ENCODE measurements at places on chromosomes 1 and 21. TPM values are rescaled to one million over a fixed set of nuclear protein-coding genes. Genes with fewer than 3 reads are reported as not detected.

Gene PDPN
- total RNA-seq, result not detected

DNA sequence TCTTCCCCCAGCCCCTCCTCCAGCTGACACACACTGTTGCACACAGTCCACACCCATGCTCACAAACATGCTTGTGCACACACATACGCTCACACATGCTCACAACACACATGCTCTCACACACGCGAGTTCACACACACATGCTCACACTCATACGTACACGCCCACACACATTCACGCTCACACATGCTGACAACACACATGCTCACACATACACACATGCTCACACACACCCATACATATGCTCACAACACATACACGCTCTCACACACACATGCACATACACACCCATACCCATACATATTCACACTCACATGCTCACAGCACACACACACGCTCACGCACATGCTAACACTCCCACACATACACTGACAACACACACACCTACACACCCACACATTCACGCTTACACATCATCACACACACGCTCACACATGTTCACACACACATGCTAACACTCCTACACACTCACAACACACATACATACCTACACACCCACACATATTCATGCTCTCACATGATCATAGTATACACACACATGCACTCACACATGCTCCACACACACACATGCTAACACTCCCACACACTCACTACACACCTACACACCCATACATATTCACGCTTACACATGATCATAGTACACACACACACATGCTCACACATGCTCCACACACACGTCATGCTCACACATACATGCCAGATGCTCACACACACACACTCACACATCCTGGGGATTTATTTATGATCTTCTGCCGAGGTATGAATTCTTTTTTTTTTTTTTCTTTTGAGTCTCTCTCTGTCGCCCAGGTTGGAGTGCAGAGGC is 10.7 kb downstream of the DRAXIN start:
- DNase-seq, result no peak

Gene NECTIN4
- total RNA-seq, result not detected

GRCh38 chr1:36625253-36625934 is 142.7 kb upstream of the CSF3R start:
- no peak for DNase-seq

GRCh38 chr1:84570436-84571149 is 3.6 kb downstream of the CTBS start:
- no peak for DNase-seq

GRCh38 chr21:31837618-31838390 is 35.0 kb upstream of the HUNK start:
- DNase-seq, result no peak

DNA sequence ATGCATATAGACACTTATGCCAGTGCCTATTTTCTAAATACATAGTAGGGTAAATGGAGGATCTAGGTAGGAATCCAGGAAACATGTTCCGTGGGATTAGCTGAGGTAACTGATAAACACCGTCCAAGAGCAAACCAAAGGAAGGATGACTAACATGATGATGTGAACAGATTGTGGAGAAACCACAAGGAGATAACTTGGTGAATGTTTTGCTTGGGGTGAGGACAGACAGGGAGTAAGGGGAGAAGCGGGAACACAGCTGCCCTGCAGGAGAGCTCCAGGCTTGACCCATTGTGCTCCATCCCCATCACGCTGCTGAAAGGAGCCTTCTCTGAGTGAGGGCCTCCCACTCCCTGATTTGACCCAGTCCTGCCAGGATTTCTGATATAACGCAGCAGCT is 87.0 kb upstream of the ZC3H11B start:
- no peak for DNase-seq

DNA sequence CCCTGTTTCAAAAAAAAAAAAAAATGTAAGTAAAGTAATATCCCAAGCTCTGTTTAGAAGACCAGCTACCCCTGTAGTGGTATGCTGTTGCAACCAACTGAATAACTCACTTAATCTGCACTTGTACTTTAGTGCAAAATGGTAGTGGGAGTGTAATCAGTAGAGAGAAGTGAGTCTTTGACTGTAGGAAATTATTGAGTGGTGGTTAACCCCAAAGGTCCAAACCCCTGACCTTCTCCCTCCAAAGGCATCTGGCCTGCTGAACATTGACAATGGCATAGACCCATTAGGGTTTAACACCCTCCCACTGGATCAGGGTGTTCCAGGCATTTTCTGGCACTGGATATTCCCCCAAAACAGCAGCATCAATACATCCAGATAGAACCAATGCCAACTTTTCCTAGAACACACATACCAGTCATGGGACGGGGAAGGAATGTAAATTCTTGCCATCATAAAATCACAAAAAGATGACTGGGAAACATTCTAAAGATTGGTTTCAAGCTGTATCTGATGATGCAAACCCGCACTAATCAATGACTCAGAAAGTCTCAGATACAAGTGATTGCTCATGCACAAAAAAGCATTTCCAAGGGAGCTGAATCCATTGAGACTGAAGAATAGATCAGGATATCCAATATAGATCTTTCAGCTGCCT is 110.3 kb downstream of the MRPL39 start:
- DNase-seq, result no peak

GRCh38 chr1:94962409-94963265 is 35.7 kb upstream of the CNN3 start:
- peak; percentile 33 for DNase-seq

- no peak for DNase-seq
These were observed 31.2 kb downstream of the CHD1L start for GRCh38 chr1:147273409-147274336.

Gene PRKAA2
- not detected for total RNA-seq

Gene EPHB2
- total RNA-seq, result 0.26 TPM

Gene ATP6V1G3
- total RNA-seq, result not detected

GRCh38 chr1:206949208-206949607 is 2.9 kb upstream of the PIGR start:
- DNase-seq, result no peak

DNA sequence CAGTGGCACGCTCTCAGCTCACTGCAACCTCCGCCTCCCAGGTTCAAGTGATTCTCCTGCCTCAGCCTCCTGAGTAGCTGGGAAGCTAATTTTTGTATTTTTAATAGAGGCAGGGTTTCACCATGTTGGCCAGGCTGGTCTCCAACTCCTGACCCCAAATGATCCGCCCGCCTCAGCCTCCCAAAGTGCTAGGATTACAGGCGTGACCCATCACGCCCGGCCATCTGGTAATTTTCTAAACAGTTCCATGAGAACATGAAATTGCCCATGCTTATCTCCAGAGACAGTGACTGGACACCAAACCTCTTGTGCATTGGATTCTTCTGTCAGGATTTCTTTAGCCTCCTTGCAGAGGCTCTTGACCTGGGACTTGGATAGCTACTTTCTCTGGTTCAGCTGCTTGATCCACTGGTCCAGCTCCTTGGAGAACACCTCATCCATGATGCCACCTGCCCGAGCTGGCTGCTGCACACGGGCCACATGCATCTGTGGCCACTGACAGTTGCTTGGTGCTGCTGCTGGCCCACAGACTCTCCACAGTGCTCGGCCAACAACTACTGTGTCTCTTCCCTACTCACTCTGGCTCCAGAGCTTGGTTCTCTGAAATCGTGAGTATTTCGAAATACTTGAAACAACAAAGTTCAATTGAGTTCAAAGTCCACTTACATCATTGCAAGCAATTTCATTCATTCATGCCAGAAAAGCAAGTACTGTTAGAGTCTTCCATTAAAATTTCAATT is 40.0 kb upstream of the CTPS1 start:
- DNase-seq, result no peak

DNA sequence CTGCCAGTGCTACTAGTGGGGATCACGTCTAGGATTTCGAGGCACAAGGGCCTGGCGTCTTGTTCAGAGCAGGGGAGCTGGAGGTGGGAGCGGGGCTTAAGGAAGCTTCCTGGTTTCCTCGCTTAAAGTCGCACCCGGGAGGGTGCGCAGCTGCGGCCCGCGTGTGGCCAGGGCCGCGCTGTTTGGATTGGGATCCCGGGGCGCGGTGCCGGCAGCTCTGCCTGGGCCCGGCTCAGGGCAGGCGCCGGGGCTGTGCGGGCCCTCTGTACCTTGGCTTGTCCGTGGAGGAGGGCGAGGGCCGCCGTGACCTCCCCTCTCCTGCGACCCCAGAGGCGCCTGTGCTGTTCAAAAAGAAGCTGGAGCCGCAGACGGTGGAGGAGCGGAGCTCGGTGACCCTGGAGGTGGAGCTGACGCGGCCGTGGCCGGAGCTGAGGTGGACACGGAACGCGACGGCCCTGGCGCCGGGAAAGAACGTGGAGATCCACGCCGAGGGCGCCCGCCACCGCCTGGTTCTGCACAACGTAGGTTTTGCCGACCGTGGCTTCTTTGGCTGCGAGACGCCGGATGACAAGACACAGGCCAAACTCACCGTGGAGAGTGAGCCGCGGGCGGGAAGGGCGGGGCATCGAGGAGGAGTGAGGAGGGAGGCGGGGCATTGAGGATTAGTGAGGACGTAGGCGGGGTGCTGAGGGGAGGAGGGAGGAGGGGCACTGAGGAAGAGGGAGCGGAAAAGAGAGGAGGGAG is 67.8 kb downstream of the OBSCN start:
- DNase-seq, result peak; percentile 85

Gene PROX1
- not detected for total RNA-seq

DNA sequence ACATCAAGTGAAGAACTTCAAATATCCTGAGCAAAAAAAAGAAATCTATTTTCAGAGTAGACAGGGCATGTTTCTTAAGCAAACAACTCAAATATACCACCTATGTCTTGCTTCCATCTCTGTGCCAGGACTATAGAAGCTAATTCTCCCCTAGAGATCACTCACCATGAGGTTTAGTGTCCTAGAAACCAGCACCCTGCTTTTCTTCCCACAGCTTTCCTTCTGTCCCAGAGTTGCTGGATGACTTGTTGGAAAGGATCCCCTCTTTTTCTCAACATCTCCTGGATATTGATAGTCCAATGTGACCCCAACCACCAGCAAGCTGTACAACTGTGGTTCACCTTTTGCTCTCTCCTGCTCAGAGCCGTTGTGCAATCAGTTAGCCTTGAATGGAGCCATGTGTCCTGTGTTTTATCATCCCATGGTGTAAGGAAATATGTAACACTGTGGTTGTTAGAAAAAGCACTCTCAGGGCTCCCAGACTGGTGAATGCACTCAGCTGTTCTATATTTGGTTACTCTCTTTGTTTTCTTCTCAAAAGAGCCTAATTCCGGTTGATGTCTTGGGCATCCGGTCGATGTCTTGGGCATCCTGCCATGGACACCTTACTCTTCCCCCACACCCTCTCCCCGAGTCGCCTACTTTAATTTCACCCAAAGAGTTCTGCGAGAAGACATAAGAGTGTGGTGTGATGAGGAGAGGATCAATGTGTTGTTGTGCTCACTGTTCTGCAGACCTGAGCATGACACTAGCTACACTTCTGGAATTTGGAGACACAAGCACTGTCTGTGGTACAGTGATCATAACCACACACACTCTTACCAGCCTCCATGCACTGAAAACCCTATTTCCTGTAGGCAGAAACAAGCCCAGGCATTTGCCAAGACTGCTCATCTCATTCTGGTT is 1.7 kb downstream of the TNFSF4 start:
- DNase-seq, result peak; percentile 46

GRCh38 chr1:30427545-30427944 is 295.8 kb downstream of the MATN1 start:
- no peak for DNase-seq

Gene FAM3B
- total RNA-seq, result not detected

DNA sequence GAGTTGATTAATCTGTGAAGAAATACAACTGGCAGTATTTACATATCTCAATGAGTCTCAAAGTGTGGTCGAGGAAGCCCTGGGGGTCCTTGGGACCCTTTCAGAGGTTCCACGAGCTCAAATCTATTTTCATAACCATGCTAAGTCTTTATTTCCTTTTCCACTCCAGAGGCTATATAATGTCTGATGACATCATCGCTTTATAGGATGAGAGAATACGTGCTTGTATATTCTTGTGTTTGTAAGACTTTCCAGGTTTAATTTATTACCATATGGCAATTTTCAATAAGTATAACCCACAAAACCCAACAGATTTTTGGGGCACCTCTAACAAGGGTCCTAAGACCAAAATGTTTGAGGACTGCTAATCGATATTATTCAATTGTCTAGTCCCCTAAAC is 1.4 kb upstream of the SLC19A2 start:
- no peak for DNase-seq

- DNase-seq, result no peak
These were observed 1.0 kb upstream of the CELA2A start for GRCh38 chr1:15455522-15455921.

- DNase-seq, result no peak
These were observed 536.3 kb downstream of the KIF26B start for GRCh38 chr1:245690946-245691541.

Gene RPTN
- not detected for total RNA-seq

GRCh38 chr1:247857069-247857984 is at the start of gene TRIM58:
Gene TRIM58 (plus strand): TSS chr1:247857187. CDS start chr1:247857247, 60 bp downstream.
- peak; percentile 63 for DNase-seq
